ENCODE measurements at places on chromosomes 1 and 21.

- no peak for DNase-seq
Measured at GRCh38 chr1:81660286-81660685, 140.4 kb upstream of the ADGRL2 start.

DNA sequence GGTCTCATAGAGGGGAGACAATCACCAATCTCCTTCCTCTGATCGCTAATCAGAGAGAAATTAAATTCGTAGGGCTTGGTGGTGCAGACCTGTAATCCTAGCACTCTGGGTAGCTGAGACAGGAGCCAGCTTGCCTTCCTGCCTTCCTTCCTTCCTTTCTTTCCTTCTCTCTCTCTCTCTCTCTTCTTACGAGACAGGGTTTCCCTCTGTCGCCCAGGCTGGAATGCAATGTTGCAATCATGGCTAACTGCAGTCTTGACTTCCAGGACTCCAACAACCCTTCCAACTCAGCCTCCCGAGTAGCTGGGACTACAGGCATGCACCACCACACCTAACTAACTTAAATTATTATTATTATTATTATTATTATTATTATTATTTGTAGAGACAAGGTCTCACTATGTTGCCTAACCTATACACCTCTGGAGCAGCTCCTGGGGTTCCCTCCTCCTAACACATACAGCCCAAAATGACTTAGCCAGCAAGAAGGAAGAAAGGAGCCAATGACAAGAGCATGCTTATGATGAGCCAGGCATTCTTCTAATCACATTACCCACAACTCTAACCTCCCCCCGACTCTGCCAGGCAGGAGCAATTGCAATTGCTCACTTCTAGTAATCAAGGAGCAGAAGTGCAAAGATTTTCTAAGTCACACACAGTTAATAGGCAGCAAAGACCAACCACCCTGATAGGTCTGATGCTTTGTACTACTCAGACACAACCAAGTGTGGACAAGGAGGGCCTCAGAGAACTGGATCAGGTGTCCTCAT lies 105.4 kb upstream of the F3 start:
- DNase-seq = no peak

DNA sequence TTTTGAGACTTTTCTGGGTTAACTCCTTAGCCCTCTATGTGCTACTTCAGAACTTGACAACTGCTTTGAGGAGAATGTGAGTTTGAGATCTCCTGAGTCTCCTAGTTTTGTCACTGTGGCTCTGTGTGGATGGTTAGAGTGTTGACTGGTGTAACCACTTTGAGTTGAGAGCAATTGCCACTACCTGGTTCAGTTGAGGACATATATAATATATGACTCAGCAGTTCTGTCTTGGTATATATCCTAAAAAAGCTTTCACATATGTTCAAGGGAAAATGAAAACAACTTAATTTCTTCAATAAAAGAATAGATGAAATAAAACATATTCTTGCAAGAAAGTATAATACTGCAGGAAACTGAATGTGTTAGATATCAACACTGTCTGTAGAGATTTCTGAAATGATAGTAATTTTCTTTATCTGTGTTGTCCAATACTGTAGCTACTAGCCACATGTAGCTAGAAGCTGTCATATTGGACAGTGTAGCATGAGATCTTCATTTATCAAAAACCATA lies 96.7 kb upstream of the QSOX1 start:
- no peak for DNase-seq

DNA sequence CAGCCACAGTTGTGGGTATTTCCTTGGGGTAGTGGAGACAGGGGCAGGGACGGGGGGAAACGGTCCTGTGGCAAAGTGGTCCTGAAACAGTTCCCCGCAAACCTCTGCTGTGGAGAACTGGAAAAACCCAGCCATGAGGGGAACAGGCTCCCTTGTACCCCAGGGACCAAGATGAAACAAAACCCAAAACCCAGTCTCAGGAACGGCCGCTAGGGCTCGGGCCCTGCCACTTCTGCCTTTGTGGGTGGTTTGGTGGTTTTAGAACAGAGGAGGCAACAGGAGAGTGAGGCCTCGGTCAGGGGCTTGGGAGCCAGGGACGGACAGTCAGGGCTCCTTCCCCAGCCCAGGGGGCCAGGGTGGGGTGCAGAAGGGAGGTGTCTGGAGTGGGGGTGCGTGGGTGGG lies 24.8 kb upstream of the EDN2 start:
- no peak for DNase-seq

DNA sequence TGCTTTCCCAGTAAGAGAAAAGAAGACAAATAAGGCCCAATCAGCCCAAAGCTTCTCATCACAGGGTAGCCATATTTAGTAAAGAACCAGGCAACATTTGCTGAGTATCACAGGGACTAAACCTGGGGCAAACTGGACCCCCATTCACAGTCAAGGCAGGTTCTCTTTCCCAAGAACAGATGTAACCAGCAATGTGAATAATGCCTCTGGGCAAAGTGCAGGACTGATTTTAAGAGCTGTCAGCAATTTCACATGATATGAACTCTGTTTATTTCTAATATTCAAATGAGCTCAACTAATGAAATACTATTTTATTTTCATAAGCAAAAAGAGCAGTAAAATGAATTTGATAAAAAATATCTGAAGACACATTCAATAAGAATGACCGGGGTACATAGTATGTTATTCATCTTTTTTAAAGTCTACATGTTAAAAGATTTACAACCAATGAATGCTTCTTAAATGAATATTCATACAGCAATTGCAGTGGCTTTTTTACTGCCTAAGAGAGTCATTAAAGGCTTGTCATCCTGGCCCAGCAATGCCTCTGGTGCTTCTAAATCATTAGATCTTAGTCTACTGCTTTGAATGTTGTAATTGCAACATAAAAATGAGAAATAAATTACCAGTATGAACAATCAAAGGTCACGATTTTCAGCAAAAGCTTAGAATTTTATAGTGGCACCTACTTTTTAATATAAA lies 308.8 kb downstream of the SMYD3 start:
- no peak for DNase-seq

DNA sequence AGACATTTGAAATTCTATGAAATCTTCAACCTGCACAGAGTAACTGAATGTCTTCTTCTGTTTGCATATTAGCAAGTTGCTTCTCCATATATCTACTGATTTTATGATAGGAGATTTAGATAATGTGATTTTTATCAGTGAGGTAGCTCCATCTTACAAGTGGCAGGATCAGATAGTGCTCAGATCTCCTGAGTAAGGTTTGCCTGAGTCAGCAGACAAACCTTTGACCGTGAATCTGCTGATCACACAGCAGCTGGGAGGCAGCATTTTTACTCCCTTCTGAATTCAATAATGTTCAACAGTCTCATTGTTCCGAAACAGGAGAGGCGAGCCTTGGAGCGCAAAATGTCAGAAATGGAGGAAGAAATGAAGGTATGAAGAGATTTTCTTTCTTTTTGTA lies 141.4 kb downstream of the SYT2 start:
- no peak for DNase-seq

DNA sequence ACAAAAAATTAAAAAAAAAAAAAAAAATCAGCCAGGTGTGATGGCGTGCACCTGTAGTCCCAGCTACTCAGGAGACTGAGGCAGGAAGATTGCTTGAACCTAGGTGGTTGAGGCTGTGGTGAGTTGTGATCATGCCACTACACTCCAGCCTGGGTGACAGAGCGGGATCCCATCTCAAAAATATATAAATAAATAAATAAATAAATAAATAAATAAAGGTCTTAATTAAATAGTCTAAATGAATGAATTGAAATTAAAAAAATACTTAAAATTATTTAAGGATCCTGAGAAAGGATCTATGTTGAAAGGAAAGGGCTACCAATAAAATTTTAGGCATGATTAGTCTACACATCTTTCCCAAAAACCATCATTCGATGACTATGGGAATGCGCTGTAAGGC lies 67.4 kb upstream of the HP1BP3 start:
- no peak for DNase-seq

DNA sequence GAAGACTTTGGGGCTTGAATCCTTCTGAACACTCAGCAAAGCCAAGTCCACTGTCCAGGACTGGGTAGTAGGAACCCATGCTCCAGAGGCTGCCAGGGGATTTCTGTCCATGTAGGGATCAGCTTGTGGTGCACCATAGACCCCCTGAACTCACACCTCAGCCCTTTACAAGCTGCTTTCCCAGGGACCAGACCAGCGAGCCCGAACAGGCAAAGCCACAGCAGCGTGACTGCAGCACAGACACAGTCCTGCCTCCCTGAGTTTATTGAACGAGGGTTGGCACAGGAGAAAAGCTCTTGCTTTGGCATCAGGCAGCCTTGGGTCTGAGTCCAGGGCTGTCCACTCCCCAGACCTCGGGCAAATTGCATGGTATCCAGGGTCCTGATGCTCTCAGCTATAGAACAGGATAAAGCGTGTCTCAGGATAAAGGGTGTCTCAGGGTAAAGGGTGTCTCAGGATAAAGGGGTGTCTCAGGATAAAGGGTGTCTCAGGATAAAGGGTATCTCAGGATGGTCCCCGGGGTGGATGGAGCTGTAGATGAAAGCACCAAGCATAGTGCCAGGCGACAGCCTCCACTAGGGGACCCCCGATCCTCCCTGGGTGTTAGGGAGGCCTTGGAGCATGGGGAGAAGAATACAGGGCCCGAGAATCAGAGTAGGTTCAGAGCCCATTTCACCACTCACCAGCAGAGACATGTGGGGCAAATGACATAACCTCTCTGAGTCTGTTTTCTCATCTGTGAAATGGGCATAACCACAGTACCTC lies 648.8 kb downstream of the NPHP4 start:
- no peak for DNase-seq

DNA sequence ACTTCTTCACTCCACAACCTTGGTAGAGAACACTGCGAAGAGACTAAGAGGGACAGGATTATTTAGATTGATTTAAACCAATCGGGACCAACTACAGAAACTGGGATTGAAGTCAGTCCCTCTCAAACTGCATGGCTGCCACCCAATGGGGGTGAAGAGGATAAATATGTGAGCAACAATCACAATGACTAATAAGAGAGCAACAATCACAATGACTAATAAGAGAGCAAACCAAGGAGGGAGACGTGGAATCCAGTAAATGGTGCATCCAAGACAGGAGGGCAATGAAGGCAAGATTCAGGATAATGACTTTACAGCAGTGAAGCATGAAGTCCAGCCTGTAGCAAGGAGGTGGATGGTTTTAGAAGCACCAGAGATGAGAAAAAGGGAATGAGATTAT lies 322.8 kb downstream of the TTLL7 start:
- no peak for DNase-seq

DNA sequence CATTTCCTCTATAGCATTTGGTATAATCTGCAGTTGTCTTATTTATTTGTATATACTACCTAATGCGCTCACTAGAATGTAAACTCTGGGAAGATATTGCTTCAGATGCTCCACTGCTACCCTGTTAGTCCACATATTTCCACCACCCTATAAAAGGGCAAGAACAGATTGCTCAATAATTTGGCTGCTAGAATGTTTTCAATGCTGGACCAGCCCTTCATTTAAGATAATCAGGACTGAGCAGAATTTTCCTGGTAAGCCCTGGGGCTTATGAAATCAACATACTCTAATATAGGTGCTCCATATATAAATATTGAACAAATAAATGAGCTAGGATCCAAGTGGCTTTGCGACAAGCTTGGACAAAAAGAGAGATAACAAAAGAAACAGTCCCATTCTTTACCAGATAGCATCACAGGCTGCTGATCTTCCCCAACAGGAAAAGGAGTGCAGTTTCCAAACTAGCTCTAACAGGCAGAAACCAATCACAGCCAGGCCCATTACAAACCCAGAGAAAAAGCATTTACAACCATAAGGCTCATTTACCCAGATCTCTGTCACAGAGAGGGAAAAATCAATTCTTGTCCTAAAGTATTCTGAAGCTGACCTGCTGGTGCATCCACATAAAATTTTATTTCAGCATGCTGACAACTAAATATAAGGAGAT lies 8.3 kb downstream of the BCAR3 start:
- no peak for DNase-seq

GRCh38 chr1:9721606-9722377 lies 70.3 kb downstream of the PIK3CD start:
- peak; percentile 53 for DNase-seq

DNA sequence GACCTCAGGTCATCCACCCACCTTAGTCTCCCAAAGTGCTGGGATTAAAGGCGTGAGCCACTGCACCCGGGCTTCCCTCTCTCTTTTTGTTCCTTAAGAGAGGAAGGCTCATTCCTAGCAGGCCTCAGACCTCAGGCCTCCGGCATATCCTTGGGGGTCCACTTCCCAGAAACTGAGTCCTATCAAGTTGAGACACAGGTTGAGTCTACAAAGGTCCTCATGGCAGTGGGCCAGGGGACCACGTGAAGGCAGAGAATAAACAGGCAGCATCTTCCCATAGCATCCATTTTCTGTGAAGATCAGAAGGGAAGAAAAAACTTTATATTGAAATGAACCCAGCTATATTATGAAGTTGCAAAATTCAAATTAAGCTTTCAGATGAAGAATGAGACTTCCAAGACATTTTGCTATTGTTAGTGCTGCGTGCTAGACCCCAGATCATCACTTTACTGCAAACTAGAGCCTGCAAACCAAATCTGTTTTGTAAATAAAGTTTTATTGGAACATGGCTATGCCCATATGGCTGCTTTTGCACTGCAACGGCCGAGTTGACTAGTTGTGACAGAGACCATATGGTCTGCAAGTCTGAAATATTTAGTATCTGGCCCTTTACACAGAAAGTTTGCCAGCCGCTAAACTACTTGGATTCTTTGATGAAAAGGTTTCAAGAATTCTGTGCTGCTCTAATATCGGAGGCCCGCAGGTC lies 3.5 kb upstream of the CELA2A start:
- DNase-seq = no peak

DNA sequence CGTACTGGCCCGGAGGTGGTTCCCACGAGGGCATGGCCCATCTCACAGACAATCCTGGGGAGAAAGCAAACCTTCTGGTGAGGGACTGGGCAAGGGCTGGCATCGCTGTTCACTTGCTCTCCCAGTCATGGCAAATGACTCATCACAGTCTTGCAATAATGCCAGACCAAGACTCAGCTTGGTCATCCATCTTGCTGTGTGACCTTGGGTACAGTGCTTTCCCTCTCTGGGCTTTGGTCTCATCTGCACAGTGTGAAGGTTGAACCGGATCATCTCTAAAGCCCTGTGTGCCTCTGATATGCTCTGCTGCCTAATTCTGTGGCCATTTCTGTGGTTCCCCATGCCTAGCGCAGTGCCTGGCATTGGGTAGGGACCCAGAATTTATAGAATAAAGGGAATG lies 143.6 kb upstream of the CD34 start:
- DNase-seq = no peak

DNA sequence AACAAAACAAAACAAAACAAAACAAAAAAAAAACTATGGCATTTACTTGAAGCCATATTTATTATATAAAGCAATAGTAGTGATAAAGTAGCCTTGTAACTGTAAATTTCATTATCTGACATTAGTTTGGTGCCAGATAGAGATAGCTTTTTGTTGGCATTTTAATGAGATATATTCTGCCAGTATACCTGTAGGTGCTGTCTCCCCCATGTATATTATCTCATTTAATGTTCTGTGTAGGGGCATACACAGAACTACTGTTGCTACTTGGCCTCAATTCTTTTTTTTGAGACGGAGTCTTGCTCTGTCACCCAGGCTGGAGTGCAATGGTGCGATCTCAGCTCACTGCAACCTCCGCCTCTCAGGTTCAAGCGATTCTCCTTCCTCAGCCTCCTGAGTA lies 67.4 kb downstream of the TMEM200B start:
- no peak for DNase-seq
